ENCODE measurements at places on chromosomes 5 and 9.

DNA sequence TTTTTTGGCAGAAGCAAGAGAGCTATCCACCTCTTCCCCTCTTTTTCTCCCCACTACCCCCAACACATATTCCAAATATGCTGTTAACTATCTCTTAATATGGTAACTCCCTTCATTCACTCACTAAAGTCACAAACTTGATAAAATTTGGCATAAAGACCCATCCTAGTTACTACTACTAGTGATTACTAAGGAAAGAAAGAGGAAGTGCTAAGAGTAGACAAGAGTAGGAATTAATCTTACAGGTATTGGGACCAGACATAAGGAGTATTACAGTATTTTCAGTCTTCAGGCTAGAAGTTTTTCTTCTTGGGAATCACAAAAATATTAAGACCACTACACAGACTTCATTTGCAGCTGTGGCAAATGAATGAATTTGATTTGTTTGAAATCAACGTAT is 2.2 kb downstream of the ADAMTS6 start:
- no peak for DNase-seq

- DNase-seq = no peak
These were observed 172.3 kb upstream of the GNA14 start for GRCh38 chr9:77820293-77820954.

GRCh38 chr5:127340606-127341005 is 50.0 kb downstream of the MEGF10 start:
- DNase-seq = no peak

DNA sequence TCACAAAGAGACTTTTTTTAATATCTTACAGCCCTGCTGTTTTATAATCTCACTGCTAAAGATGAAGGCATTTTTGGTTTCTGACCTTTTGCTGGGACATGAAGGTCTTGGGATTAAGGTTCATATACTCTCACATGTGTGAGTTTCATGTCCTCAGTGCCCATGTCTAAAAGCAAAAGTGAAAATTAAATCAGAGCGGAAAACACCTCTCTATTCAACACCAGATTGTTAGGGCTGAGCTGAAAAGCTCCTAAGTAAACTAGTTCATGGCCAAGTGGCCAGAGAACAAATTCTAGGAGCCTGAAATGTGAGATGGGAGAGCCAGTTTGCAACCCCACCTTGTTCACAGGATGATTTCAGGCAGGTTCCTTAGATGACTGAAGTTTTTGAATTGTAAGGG is 110.9 kb downstream of the GRIA1 start:
- DNase-seq = no peak

- DNase-seq = no peak
These were observed 56.0 kb downstream of the ZNF462 start for GRCh38 chr9:106918825-106919509.

DNA sequence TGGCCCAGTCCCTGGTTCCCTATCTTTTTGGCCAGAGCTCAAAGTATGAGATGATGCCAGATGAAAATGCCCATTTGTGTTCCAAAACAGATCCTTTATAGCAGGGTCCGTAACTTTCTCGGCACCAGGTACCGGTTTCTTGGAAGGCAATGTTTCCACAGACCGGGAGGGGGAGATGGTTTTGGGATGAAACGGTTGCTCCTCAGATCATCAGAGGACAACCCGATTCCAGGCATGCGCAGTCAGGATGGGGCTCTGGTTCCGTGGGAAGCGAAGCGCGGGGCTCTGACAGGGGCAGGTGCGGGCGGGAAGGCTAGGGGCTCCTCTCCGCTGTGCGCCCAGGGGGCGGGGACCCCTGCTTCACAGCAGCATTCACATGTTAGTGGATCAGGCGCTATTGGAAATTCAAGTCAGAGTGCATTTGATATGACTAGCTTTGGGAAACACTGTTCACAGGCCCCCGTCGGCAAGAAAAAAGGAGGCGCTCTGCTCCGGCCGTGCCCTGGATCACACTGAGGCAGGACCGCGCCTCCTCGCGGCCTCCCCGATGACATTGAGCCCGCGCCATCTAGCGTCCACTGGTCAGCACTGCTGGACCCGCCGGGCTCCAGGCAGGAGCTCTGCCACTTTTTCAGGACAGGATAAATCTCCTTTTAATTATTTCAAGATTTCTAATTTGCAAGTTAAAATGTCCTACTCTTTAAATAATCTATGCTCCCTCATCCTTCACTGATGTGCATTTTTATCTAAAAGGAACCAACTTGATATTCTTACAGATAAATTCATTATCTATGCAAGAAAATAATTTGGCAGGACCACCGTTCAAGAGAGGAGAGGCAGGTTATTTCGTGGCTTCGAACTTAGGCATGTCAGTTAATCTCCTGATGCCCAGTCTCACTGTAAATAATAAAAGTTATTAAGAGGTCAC is 190.0 kb downstream of the FANCC start:
- DNase-seq = peak; percentile 22

GRCh38 chr9:78453450-78453849 is 156.5 kb downstream of the PSAT1 start:
- no peak for DNase-seq

DNA sequence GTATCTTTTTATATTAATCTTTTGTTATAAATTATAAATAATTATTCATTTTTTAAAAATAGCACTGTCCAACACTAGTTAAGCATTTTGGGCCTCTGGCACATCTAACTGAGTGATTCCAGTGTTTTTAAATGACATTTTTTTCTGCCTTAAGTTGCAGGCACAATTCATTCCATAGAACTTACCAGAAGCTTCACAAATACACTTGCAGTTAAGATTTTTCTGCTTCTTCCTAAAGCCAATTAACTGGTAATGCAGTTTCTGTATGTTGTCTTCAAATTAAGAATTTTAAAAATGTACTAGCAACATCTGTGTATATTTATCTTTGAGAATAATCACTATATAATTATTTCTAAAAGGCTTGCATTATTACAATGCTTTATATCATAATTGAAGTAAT is 11.2 kb upstream of the NFIB start:
- DNase-seq = no peak

GRCh38 chr5:118069452-118069851 is 918.9 kb downstream of the DTWD2 start:
- DNase-seq = no peak

DNA sequence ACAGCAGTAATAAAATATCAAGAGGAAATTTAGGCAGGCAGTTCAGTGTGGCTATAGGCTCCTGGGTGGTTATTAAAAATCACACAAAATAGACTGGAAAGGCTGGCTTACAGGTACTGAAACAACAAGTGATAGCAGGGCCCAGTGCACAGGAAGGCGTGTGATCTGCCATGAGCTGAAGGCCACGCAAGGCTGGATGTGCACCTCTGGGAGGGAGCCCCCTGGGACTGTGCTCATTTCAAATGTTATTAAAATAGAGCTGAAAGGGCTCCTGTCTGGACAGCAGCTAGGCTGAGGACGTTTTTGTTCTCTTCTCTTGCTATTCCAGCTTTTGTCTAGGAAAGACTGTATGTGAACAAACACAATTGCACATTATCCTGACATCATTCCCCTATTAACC is 324.3 kb upstream of the RFX3 start:
- DNase-seq = no peak

GRCh38 chr5:73841641-73842040 is 215.6 kb downstream of the ARHGEF28 start:
- DNase-seq = no peak

GRCh38 chr9:7509576-7510145 is 289.9 kb downstream of the DMAC1 start:
- no peak for DNase-seq

DNA sequence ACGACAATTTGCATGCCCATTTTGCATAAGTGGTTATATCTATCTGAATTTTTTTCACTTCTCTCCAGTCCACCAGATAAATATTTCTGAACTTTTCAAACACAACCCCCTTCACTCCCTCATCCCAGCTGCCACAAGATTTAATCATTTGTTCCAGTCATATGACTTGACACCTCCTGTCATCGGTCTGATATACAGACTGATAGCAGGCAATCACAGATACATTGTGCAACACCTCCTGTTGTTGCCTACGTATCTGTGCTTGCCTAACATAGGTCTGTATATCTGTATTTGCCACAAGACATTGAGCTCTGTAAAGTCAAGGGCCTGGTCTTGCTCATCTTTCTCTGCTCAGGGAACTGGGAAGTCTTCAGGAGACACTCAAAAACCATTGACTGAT is 65.6 kb downstream of the GNA14 start:
- no peak for DNase-seq

GRCh38 chr9:20369391-20369790 is 252.9 kb downstream of the MLLT3 start:
- DNase-seq = no peak

- DNase-seq = no peak
These were observed 169.4 kb downstream of the TLE1 start for GRCh38 chr9:81519816-81520495.

GRCh38 chr9:116464423-116464822 is 222.7 kb upstream of the TRIM32 start:
- DNase-seq = no peak

DNA sequence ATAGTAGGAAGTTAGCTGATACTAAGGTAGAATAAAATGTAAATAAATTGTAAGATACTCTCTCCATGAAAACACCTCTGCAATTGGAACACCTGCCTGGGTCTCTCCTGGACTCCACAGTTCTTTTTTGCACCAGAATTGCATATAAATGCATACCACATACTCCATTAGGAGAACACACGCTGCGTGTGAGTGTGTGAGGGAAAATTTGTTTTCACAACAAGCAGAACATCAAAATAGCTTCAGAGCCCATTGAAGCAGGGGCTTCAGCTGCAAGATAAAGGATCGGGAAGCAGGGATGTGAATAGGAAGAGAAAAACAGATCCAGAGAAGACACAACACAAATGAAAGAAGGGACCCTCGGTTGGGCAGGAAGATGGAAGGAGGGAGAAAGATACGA is 389.8 kb upstream of the BRINP1 start:
- DNase-seq = no peak

DNA sequence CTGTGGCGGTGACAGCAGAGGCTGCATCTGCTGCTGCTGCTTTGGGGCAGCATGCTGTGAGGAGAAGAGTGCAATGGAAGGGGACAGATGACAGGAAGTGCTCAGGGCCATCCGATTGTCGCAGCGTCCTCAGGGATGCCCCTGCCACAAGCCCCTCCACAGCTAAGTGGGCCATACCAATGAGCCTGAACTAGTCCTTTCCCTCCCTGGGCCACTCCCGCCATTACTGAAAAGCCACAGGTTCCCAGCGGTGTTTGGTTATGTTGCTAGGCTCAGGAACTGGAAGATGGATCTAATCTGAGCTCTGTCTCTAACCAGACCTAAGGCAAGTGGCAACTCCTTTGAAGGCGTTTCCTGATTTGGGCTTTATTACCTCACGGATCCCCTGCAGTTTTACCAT is 109.2 kb downstream of the GAPVD1 start:
- DNase-seq = no peak

GRCh38 chr5:72328172-72328571 is 8.0 kb downstream of the PTCD2 start:
- no peak for DNase-seq

- no peak for DNase-seq
These were observed 5.7 kb upstream of the NOTCH1 start for GRCh38 chr9:136551401-136552116.

DNA sequence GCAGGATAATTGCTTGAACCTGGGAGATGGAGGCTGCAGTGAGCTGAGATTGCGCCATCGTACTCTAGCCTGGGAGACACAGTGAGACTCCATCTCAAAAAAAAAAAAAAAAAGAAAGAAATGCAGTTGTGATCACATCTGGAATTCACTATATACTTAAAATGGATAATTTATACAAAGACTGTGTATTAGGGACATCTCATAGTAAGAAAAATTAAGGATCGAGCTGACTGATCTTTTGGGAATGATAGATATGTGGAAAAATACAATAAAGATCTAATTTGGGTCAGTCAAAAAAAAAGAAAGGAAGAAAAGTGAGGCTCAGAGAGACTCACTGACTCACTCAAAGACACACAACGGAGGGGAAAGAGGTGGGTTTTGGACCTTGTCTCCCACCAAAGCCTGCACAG is 73.2 kb upstream of the STXBP1 start:
- no peak for DNase-seq

DNA sequence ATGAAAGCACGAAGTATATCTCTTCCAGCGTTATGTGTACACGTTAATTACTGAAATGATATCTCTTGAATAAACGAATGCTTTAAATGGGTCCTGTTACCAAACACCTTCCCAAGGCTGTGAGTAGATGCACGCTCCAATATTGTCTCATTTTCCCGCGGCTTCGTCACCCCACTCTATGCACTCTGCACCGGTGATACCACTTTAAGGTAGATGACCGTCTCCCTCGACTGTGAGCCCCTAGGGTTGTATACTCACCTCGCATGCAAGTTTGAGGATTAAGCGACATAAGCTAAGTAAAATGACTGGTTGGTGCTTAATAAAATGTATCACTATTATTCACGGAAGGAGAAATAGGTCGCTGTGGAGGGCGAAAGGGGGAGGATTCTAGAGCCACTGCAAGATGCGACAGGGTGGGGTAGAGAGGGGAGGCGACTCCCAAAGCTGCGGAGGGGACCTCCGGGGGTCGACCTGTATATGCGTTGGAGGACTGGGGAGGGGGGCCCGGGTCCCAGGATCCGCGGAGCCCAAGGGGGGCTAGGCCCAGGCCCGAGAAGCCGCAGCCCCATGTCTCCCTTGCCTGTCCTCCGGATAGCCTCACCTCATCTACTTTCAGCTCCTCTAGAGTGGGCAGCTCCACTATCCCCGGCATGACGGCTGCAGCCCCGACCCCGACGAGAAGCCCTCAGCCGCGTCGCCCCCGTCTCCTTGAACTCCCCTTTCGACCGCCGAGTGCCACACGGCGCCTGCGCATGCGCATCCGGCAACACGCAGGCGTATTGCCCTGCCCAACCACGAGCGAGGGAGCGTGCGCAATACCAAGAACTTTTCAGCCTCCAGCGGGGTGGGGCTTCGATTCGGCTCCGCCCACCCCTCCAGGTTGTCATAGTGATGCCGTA is at the start of the genes MORN5 and NDUFA8:
Gene MORN5, plus strand, starts transcription at position 883 of the 899 bp plus-strand sequence. CDS start 65 bp downstream, outside the sequence.
Gene NDUFA8, minus strand, starts transcription at position 754 of the 899 bp plus-strand sequence. Its CDS starts 102 bp downstream, at position 652.
- peak; percentile 91 for DNase-seq

GRCh38 chr5:473551-474192 is 30.7 kb downstream of the EXOC3 start:
- no peak for DNase-seq

- no peak for DNase-seq
These were observed 40.5 kb upstream of the TRIO start for GRCh38 chr5:14102666-14103065.

All from effector memory CD4-positive, alpha-beta T cell (primary cell).